Omental fat pad (tissue), 4 donors: ENCODE measurements at places on chromosomes 2 and 18. TPM values are rescaled to one million over a fixed set of nuclear protein-coding genes. Genes with fewer than 3 reads are reported as not detected.

DNA sequence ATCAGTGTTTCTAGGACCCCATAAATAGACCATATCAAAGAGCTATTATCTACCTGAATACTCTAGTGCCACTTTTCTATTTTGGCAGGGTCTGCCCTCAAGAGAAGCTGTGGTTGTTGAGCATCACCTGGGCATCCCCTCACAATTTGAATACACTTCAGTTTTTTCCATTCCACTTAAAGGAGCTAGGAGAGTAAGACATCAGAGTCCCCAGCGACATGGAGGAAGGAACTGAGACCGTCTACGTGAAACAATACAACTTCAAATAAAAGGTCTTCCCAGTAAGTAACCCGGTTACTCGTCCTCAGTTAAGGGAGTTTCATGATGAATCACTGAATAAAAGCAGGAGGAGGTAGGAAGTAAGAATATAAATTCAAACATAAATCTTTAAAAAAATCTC lies 206.7 kb downstream of the AFF3 start:
- DNase-seq: no peak

GRCh38 chr2:75594596-75594995 lies 33.9 kb upstream of the EVA1A start:
- no peak for DNase-seq

IL36A gene
- not detected for total RNA-seq

LRP1B gene
- 10.1 TPM for total RNA-seq

DNA sequence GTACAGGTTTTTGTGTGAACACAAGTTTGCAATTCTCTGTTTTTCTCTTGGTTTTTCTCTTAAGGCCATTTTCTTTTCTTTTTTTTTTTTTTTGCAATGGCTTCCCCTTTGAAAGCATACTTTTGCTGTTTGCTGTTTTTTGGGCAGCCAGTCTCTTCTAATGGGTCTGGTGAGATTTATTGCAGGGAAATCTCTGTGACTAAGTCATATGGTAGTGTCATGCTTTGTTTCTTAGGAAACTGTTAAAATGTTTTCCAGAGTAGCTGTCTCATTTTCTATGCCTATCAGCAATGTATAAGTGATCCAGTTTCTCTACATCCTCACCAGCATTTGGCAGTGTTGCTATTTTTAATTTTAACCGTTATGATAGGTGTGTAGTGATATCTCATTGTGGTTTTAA lies 27.9 kb upstream of the CDCA7 start:
- no peak for DNase-seq

DNA sequence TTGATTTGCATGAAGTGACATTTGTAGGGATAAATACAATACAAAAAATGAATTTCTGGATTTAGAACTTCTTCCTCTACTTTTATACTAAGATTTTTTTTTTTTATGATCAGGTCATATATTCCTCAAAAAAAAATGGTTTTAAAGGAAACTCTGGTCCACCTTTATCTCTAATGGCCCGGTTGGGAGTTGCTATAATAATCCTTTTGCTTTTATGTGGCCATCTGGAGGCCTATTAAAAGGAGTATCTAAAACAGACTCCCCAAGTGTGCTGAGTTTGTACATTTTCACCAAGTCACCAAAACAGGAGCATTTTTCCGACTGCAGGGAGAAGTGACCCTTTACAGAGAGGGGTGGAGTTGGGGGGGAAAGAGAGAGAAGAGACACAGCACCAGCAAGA lies 329.2 kb upstream of the FIGN start:
- DNase-seq: no peak

MYO7B gene
- total RNA-seq: 0.12 TPM

REG1B gene
- total RNA-seq: not detected

- no peak for DNase-seq
Measured at GRCh38 chr2:85250045-85250444, 77.7 kb downstream of the TGOLN2 start.

NEU2 gene
- not detected for total RNA-seq

- no peak for DNase-seq
Measured at GRCh38 chr2:134070281-134070741, 183.6 kb upstream of the MGAT5 start.

GRCh38 chr2:144516981-144517865 lies 2.7 kb downstream of the ZEB2 start:
- DNase-seq: no peak

ALLC gene
- total RNA-seq: not detected

- no peak for DNase-seq
Measured at GRCh38 chr2:199147216-199147615, 310.5 kb downstream of the SATB2 start.

WBP1 gene
- 34.9 TPM for total RNA-seq

DNA sequence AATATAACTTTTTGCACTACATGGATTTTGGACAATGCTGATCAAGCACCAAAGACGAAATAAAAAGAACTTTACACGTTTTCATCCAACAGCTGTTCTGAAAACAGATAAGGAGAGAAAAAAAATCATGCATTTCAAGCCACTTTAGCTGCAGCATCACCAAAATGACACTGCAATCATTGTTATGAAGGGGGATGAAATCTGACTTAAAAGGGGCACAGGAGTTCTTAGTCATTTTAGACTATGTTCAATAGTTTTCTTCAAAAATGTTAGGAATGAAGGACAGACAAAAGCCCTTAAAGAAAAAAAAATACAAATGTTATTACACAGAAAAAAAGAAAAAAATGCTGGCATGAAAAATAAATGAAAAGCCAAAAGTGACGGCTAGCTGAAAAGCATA lies 71.2 kb downstream of the CUL3 start:
- DNase-seq: no peak

TRIB2 gene
- 27.8 TPM for total RNA-seq

IL1B gene
- total RNA-seq: 2.9 TPM

GYPC gene
- total RNA-seq: 170 TPM
